ENCODE measurements at places on chromosomes 1 and 21. TPM values are rescaled to one million over a fixed set of nuclear protein-coding genes. Genes with fewer than 3 reads are reported as not detected.

CHRM3 gene
- total RNA-seq = not detected

- peak; percentile 93 for DNase-seq
These were observed 157.0 kb downstream of the RERE start for GRCh38 chr1:8660411-8660828.

DNA sequence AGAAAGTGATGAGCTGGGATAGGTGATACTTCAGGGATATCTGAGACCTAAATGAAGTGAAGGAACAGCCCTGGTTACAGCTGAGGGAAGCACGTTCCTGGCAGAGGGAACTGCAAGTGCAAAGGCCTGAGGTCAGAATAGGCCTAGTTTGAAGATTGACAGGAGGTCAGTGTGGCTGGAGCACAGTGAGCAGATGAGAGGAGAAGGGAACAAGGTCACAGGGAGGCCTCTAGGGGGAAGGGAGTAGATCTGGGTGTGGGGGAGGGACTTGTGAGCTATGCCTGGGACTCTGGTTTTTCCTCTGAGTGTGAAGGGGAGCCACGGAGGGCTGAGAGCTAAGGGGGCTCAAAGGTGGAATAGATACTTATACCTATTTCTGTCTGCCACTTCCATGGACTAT, 736.4 kb downstream of the MATN1 start:
- no peak for DNase-seq

INSRR gene
- total RNA-seq = not detected

DNA sequence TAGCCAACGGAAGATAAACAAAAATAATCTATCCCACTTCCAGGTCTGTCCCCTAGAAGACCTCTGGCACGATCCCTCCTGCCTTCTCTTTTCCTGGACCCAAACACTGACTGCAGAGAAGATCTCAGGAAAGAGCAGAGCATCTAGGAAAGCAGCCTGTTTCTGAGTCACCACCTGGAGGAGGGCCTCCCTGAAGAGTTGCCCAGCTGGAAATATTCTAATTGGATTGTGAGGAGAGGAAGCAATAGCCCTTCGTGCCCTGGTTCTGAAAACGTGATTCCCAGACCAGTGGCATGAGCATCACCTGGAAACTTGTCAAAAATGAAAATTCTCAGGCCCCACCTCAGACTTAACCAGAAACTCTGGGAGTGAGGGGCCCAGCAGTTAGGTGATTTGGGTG, 411.1 kb downstream of the SETD4 start:
- peak; percentile 71 for DNase-seq

DNA sequence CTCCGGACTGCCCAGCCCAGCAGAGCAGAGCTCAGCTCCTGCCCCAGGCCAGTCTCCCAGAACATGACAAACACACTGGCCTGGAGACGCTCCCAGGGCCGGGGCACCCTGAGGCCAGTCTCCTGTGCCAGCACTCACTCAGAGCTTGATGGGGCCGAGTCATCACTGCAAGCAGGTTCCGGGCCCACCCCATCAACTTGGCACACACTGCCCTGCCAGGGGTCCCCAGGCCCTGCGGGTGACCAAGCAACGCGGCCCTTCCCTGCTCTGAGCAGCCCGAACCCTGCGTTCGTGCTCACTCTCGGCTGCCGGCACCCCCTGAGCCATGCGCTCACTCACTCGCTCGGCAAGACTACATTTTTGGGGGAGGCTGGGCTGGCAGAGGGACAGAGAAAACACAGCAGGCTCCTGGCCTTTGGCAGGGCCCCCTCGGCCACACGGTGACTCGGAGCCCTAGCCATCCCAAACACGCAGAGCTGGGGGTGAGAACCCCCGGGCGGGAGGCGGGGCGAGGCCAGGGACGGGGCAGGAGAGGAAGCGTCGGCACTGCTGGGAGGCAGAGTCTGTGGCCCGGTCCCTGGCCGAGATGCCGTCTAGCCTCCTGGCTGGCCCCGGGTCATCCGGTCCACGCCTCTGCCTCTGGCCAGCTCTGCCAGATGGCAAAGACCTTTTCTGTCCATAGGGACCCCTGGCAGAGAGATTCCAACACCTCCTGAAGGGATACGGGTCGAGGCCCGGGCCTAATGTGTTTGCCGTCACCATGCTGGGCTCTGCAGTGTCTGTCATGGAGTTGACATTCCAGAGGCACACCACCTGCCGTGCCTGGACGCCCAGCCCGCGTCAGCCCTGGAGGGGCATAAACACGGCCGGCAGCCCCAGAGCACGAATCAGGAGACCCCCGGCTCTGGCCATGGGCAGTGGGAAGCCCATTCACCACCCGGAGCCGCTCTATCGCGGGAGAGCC, 68.0 kb downstream of the MEGF6 start:
- DNase-seq = peak; percentile 95

DNA sequence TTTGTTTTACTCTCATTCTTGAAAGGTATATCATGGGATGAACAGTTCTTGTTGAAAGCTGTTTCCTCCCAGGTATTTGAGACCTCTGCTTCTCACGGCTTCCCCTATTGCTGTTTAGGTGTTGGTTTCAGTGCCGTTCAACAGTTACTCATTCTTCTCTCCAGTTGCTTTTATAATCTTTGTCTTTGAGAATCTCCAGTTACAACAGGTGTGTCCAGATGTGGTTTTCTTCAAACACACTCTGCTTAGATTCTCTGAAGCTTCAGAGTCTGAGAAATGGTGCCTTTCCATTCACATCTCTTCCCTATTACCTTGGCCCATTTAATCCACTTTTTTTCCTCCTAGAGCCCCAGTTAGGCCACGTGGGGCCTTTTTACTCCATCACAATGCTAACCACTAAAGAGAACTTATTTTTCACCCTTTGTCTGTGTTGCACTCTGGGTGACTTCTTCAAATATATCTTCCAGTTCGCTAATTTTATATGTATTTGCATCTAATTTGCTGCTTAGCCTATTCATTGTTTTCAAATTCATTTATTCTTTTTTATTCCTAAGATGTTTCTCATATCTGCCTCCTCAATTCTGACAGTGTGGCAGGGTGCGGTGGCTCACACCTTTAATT, 46.7 kb upstream of the SLC19A1 start:
- DNase-seq = no peak

HMCN1 gene
- total RNA-seq = 4.9 TPM

GRCh38 chr1:203722909-203723308, 42.1 kb upstream of the LAX1 start:
- no peak for DNase-seq

DNA sequence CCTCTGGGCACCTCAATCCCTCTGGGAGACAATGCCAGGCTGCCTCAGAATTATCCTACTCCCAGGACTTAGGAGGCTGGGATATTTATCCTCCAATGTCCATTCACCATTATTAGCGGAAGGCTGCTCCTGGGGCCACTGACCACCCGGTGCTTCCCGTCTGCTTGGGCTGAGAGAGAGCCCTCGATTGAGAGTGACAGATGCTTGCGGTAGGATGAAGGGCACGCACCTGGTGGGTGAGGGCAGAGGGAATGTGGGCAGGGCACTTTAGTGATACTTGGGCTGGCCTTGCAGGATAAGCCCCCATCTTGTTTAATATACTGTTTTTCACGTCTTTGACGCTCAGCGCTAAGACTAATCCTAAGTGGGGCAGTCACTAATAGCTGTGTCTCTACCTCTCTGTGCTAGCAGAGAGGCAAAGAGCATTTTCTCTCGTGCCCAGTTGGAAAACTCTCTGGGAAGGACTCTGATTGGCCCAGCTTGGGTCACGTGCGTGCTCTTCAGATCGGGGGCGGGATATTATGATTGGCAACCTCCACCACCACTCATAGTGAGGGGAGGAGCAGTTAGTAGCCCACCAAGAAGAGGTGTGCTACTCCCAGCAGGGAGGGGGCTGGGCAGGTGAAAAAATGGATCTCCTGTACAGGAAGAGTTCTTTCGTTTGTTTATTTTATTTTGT, 10.6 kb upstream of the PARS2 start:
- peak; percentile 36 for DNase-seq

GRCh38 chr1:201115390-201115937, 3.2 kb upstream of the CACNA1S start:
- no peak for DNase-seq

GRCh38 chr1:147853391-147853790, 49.2 kb upstream of the GJA8 start:
- no peak for DNase-seq

GRCh38 chr21:44300262-44300959, 558 bp downstream of the PFKL start:
- DNase-seq = peak; percentile 68

- DNase-seq = no peak
These were observed 21.6 kb downstream of the ZNF684 start for GRCh38 chr1:40553017-40553416.

GRCh38 chr21:34913811-34914210, 135.3 kb downstream of the RUNX1 start:
- DNase-seq = no peak

- DNase-seq = peak; percentile 98
These were observed 122.2 kb upstream of the HOOK1 start for GRCh38 chr1:59692591-59692990.

TNFRSF14 gene
- total RNA-seq = 26.8 TPM

MOV10 gene
- 56.7 TPM for total RNA-seq

DNA sequence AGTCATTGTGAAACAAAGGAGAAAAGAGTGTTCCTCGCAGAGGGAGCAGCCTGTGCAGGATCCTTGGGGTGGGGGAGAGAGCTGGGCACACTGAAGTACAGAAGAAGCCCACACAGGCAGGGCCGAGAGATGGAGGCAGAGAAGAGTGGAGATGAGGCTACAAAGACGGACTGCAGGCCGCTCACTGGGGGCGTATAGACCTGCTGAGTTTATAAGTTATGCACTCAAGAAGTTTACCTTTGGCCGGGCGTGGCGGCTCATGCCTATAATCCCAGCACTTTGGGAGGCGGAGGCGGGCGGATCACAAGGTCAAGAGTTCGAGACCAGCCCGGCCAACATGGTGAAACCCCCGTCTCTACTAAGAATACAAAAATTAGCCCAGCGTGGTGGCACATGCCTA, 7.6 kb upstream of the SLAMF9 start:
- no peak for DNase-seq

DNA sequence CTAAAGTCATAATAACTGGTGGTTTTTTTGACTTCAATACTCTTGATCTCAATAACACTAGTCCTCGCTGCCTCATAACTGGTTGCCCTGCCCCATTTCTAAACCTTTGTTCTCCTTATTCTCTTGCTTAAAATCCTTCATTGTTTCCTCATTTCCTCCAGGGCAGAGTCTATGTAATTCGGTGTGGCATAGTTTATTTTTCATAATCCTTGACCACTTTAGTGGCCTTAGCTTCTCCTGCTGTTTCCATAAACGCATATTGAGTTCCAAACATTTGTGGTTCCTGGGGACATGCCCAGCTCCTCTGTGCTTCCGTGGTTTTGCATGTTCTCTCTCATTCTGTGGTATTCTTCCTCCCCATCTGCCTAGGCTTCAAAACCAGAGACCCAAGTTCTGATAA, 19.0 kb upstream of the TLCD4 start:
- peak; percentile 33 for DNase-seq

ODR4 gene
- 15.7 TPM for total RNA-seq

DNA sequence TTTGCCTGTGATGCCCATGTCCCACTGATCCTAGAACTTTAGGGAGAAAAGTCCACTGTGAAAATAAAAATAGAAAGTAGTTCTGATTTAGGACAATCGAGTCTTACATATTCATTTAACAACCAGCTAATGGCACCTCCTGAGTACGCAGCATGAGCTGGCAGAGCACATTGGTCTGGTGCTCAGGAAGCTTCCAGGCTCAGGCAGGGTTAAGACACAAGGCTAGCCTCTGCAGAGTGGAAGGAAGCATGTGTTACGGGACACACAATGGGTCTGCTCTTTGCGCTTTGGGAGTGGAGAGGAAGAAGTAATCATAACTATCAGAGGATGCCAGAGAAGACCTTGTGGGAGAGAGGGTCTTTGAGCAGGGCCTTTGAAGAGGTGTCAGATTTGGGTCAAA, 4.2 kb upstream of the KLHDC8A start:
- no peak for DNase-seq

KRTAP21-2 gene
- total RNA-seq = not detected

- DNase-seq = no peak
These were observed 38.6 kb downstream of the PAPPA2 start for GRCh38 chr1:176501599-176501998.

RGSL1 gene
- total RNA-seq = not detected

FMO2 gene
- total RNA-seq = under 0.01 TPM

COL11A1 gene
- total RNA-seq = 19.0 TPM

GRCh38 chr1:207698822-207699483, 52.9 kb upstream of the CD46 start:
- peak; percentile 42 for DNase-seq

DNA sequence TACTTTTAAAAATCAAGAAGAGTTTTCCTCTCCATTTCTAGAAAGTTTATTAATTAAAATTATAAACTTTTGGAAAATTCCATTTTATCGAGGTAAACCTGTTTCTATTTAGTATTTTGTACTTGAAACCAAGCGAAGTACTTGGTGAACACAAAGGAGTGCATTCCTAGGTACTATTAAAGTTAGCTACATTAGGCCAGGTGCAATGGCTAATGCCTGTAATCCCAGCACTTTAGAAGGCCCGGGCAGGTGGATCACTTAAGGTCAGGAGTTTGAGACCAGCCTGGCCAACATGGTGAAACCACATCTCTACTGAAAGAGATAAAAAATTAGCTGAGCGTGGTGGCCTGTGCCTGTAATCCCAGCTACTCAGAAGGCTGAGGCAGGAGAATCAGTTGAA, 292.2 kb downstream of the NTNG1 start:
- DNase-seq = no peak

DNA sequence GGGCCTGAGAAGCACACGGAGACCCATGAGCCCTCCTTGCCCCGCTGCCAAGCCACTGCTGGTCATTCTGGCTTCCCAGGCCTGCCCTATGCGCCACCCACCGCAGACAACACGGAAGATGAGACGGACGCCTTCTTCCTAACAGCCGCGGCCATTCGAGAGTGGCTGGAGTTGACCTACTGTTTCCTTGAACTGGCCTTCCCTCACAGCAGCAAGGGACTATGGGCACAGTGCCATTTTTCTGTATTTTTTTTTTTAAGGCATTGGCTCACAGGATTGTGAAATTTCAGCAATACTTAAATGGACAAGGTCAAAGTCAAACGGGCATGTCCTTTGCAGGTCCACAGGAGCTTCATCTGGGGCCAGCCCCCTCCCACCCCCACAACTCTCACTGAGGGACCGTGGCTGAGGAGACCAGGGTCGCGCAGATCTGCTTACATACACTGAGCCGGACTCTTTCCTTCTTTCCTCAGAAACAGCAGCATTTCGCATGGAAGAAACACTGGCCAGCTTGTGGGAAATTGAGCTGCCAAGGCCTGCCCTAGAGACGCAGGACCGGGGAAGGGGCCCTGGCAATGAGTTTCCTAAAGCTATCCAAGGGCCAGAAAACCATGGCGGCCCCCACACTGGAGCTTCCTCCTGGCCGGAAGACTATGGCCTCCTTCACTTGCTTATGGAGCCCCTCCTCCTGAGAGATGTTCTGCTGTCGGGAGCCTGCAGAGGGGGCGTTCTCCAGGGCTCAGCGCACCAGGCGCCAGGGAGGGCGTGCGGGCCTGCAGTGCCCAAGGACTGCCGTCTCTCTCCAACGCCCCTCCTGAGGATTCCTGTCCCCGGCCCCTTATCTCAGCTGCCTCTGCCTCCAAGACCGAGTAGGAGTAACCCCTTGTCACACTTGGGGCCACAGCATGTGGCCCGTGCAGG, 98.9 kb downstream of the PGBD5 start:
- no peak for DNase-seq

NUP210L gene
- not detected for total RNA-seq

- DNase-seq = no peak
These were observed 12.9 kb upstream of the FTCD start for GRCh38 chr21:46168238-46168637.

PIK3C2B gene
- 0.49 TPM for total RNA-seq

SLAMF7 gene
- not detected for total RNA-seq

GRCh38 chr1:110272045-110272444, 61.9 kb downstream of the KCNC4 start:
- no peak for DNase-seq

CFHR1 gene
- not detected for total RNA-seq

Data from RPMI7951 (cell line).